ENCODE measurements at places on chromosomes 1 and 21. TPM values are rescaled to one million over a fixed set of nuclear protein-coding genes. Genes with fewer than 3 reads are reported as not detected.

DNA sequence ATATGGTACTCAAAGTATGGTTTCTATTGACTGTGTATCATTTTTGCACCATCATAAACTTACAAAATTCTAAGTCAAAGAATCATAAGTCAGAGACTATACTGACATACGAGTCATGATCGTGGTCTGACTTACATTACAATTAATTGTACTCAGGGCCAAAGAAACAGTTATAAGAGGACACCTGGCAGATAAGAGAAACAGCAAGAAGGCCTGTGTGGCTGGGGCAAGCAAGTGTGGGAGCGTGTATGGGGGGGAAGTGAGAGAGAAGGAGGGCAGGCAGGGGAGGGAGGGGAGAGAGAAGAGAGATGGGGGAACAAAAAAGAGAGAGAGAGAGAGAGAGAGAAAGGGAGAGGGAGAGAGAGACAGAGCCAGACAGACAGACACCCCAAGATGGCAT lies 70.9 kb downstream of the RERE start:
- DNase-seq: no peak

- DNase-seq: no peak
Observed at GRCh38 chr21:16550917-16551741, 821.3 kb downstream of the USP25 start.

DNA sequence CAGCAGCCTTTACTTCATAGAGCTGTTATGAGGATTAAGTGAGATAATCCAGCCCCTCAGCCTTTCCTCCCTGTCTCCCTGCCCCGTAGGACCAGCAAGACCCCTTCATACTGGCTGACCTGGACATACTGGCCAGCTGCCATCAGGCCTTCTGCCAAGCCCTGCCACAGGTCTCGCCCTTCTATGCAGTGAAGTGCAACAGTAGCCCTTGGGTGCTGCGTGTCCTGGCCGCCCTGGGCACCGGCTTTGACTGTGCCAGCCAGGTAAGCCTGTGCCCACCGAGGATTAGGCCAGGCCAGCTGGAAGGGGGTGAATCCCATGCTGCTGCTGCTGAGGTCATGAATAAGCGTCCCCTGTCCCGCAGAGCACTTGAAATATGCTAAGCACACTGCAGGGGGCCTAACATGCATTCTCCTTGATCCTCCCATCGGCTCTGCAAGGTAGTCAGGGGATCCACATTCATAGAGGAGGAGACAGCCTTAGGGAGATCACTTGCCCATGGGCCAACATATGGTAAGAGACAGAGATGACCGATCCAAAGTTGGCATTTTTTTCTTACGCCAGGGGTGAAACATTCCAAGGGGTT lies 73.3 kb upstream of the TINAGL1 start:
- DNase-seq: no peak

DNA sequence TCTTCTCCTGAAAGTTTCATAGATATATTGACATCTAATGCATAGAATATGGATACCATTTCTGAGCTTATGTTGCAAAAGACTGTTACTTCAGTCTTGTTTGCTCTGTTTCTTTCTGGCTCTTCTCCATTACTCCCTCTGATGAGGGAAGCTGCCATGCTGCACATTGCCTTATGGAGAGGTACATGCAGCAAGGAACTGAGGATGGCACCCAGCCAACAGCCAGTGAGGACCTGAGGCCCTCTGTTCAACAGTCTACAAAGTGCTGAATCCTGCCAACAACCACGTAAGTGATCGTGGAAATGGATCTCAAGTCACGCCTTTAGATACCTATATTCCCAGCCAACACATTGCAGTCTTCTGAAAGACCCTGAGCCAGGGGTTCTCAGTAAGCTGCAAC lies 66.6 kb upstream of the ADAMTS5 start:
- no peak for DNase-seq

DNA sequence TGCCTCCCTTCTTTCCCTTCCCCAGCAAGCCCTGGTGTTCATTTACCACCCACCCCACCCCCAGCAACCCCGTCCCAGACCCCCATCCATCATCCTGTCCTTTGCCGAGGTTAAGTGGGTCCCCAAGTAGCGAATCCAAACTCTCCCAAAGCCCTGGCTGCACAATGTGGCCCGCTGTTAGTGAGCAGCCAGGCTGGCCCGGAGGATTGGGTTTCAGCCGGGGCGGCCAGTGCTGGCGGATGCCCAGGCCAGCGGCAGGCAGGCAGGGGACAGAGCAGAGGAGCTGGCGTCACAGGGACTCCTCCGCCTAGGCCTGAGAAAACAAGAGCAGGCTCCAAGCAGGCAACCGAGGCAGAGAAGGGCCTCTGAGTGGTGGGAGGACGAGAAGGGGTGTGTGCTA lies 61.4 kb downstream of the EPHB2 start:
- no peak for DNase-seq

GRCh38 chr1:234970731-234971476 lies 157.7 kb downstream of the TOMM20 start:
- no peak for DNase-seq

- DNase-seq: no peak
Observed at GRCh38 chr1:6922096-6922931, 137.1 kb downstream of the CAMTA1 start.

GRCh38 chr21:38178653-38179470 lies 77.9 kb upstream of the KCNJ15 start:
- DNase-seq: no peak

DNA sequence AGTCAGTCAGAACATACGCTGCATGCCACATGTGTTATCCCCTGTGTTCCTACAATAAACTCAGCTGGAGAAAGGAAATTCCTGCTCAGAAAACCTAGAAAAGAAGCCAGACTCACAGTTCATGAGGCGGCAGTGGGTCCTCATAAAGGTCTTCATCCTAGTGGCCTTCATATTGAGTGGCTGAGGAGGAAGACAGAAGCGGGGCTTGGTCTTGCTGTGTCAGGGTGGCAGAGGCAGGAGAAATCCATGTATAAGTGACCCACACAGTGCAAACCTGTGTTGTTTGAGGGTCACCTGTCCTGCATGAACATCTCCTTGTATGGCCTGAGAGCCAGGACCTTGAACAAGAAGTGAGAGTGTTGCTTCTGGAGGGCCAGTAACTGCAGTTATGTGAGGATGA lies 4.0 kb upstream of the WNT3A start:
- no peak for DNase-seq

DNA sequence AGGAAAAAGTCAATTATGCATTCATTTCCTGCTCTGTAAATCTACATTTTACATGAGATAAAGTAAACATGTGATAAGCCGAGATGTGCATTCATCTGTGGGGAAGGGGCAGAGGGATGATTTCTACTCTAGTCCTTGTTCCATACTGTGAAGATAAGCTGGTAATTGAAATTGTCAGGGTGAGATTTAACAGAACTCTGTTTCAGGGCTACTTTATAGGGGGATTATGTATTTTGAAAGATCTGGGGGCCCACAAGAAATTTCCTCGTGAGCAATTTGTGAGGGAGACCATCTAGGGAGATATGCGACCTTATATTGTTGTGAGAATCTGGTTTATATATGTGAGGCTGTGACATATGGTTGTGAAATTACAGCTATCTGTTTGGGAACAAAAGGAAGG lies 73.1 kb upstream of the KCNK1 start:
- DNase-seq: no peak

- no peak for DNase-seq
Observed at GRCh38 chr1:29290414-29290985, 54.2 kb downstream of the PTPRU start.

GRCh38 chr1:231616667-231617066 lies 9.9 kb upstream of the DISC1 start:
- DNase-seq: no peak

GRCh38 chr1:55702064-55702463 lies 486.9 kb upstream of the USP24 start:
- no peak for DNase-seq

- no peak for DNase-seq
Observed at GRCh38 chr1:171985639-171986038, 144.3 kb downstream of the DNM3 start.

- no peak for DNase-seq
Observed at GRCh38 chr1:20070357-20070756, 363 bp downstream of the PLA2G5 start.

DNA sequence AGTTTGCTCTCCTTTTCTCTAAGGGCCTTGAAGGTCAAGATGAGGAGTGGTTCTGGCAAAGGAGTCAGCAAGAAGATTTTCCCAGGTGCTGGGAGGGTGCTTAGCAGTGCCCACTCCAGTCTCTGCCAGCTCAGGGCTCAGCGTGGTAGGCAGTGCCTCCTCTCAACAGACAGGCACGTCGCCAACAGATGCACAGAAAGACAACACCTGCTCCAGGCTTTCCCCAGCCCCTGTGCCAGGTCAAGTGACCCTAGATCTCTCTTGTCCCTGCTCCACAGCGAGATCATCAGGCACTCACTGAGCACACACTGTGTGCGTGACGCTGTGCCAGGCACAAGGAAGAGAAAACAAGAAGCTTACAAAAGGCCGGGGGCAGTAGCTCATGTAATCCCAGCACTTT lies 86.0 kb downstream of the CASZ1 start:
- no peak for DNase-seq

DNA sequence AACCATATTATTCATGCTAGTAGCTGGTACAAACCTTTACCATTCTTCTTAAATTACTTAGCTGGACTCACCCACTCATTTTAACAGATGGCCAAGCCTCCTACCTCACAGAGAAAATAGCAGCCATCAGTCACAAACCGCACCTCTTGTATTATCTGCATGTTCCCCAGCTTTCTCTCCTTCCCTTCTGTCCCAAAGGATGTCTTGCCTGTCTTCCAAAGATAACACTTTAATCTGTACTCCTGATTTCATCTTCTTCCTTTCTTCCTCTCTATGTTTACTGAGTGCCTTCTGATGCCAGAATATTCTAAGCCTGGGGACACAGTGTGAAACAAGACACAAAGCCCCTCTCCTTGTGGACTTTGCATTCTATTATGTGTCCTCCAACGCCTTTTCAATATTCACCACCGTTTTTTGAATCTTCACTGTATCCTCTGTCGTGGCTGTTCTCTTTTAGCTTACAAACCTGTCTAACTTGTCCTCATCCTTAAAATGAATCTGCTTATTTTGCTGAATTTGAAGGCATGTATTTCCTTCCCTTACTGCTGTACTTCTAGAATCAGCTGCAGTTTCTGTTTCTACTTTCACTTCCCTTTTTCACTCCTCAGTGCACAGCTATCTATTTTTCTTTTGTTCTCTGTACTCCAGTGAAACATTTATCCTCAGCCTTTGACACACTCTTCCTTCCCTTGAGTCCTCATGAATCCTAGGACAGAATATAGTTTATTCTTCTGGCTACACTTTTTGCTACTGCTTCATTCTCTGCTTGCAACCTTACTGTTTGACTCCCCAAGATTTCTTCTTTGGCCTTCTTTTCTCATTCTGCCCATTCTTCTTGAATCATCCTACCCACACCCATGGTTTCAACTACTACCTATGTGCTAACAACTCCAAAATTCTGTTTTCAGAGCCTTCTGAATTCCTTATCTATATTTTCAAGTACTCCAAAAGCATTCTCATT lies 216.9 kb upstream of the SAMSN1 start:
- DNase-seq: no peak

DNA sequence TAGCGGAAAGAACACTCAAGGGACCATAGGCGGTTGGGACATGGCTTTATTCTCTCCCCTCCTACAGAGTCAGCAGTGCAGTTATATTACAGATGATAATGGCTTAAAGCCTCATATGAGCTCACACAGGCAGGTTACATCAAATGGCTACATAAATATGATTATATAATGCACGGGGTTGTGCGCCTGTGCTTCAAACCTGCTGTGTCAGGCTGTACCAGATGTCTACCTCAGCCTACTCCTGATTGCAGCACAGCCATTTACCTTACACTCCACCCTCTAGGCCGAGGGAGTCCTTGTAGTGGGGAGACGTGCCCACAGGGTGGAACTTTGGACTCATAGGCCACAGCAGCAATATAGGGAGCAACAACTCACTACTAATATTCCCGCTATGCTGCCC lies 16.4 kb upstream of the TBX19 start:
- DNase-seq: no peak

- DNase-seq: no peak
Observed at GRCh38 chr1:78275456-78275855, 215.3 kb upstream of the PTGFR start.

GRCh38 chr1:205777994-205778393 lies 2.7 kb upstream of the RAB29 start:
- DNase-seq: no peak

GRCh38 chr1:156727926-156728598 lies at the start of gene METTL25B:
TSS of gene METTL25B (plus strand) at chr1:156728469. CDS start at chr1:156729105, 636 bp downstream.
- DNase-seq: no peak

DNA sequence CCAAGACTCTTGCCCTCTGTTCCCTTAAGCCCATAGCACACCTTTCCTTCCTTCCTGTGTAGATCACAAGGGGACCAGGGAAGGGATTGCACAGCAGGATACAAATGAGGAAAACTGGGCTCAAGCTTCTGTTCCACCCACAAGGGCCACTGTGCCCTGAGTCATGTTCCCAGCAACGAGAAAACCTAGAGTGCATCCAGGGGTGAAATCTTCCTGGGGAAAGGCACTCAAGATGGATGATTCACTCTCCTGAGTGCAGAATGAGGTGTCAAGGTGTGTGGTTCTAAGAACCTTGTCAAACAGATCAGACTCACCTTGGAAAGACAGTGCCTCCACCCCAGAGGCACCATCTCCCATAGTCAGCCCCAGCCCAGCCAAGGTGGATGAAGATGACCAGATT lies 40.7 kb upstream of the EYA3 start:
- DNase-seq: no peak

GRCh38 chr1:201816309-201816854 lies 12.6 kb upstream of the IPO9 start:
- DNase-seq: no peak

GRCh38 chr1:84889437-84889836 lies 3.6 kb downstream of the LPAR3 start:
- no peak for DNase-seq

The LSM10 gene
- total RNA-seq: 26.2 TPM

The TMEM54 gene
- not detected for total RNA-seq

The ALX3 gene
- not detected for total RNA-seq

The ZBTB37 gene
- 17.6 TPM for total RNA-seq

The EDN2 gene
- total RNA-seq: not detected

The MFSD2A gene
- 2.7 TPM for total RNA-seq

The ATP1A4 gene
- total RNA-seq: not detected

The B3GALT2 gene
- total RNA-seq: 0.15 TPM

The CLDN19 gene
- total RNA-seq: not detected

The SRSF10 gene
- total RNA-seq: 240 TPM

The HNRNPCL2 gene
- not detected for total RNA-seq
